SK-MEL-5 (cell line): ENCODE measurements at places on chromosomes 16 and 17. TPM values are rescaled to one million over a fixed set of nuclear protein-coding genes. Genes with fewer than 3 reads are reported as not detected.

GRCh38 chr17:48071654-48072053 is 23.5 kb downstream of the NFE2L1 start:
- DNase-seq, result no peak

DNA sequence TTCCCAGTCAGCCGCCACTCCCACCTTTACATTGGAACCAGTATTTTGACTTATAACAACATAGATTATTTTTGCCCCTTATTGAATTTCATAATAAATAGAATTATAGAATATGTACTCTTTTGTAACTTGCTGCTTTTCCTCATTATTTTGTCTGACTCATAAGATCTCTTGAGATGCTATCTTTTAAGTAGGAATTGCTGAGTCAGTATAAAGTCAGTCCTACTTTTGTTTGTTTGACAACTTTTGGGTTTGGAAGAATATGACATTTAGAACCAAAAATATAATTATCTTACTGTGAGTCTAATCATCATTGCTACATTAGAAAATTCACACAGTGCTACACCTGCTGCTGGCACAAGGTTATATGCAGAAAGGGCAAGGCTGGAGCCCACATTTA is 69.7 kb downstream of the STXBP4 start:
- DNase-seq, result no peak

GRCh38 chr16:61926766-61927165 is 109.5 kb downstream of the CDH8 start:
- DNase-seq, result no peak

- DNase-seq, result no peak
Observed at GRCh38 chr16:82360024-82360783, 190.2 kb upstream of the MPHOSPH6 start.

GRCh38 chr16:73433731-73434307 is 385.9 kb upstream of the ZFHX3 start:
- DNase-seq, result no peak

The KCNH6 gene
- total RNA-seq, result not detected in 2 replicates

GRCh38 chr16:61836804-61837393 is 199.3 kb downstream of the CDH8 start:
- DNase-seq, result no peak

- no peak for DNase-seq
Observed at GRCh38 chr17:71458322-71458721, 662.5 kb upstream of the SOX9 start.

The KIFC3 gene
- total RNA-seq, result 50.4 and 68.1 TPM in 2 replicates

DNA sequence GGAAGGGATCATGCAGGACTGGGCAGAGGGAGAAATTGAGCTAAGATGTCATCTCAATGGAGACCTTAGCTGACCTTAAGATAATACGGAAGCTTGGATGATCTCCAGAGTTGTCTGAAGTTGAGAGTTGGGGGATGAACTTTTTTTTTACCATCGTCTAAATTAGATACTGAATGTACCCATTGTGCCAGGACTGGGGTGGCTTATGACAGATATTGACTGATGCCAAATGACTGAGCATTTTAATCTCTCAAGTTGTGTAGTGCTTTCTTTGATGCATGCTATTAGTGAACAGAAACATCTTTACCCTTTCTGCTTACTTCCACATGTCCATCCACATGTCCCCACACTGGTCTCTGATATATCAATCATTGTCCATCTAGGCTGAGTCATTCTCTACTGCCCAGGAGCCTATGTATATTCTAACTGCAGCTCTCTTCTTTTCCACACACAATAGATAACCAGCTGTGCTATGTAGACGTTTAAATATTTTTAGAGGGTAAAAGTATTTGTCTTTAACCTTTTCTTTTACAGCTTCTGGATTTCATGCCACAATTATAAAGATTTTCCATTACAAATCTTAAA is 60.2 kb upstream of the ZKSCAN2 start:
- DNase-seq, result no peak

DNA sequence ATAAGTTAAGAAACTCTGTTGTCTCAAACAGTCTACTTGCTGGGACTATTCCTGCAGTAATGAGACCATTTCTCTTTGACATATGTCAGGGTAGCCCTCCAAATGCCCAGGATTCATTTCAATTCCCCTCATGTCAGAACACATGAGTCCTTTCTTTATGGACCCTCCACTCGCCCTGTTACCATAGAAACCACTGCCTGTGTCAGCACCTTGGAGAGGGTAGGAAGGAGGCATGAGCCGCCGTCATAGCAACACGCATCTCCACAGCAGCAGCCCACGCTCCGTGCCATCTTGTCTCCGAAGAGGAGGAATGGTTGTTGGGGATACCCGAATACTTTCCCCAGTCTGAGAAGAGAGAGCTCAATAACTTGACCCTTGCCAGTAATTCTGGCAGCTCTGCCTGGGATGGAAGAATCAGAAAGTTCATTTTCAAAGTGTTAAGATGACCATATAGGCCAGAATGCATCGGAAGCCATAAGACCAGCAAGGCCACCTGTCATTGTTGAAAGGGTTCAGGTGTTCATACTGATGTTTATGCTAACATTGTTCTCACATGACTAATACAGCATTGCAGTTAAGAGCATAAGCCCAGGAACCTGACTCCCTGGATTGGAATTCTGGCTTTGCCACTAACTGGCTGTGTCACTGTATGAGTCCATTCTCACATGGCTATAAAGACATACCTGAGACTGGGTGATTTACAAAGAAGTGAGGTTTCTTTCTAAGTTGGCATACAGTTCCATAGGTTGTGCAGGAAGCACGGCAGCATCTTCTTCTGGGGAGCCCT is 141.3 kb downstream of the ABCC12 start:
- no peak for DNase-seq

DNA sequence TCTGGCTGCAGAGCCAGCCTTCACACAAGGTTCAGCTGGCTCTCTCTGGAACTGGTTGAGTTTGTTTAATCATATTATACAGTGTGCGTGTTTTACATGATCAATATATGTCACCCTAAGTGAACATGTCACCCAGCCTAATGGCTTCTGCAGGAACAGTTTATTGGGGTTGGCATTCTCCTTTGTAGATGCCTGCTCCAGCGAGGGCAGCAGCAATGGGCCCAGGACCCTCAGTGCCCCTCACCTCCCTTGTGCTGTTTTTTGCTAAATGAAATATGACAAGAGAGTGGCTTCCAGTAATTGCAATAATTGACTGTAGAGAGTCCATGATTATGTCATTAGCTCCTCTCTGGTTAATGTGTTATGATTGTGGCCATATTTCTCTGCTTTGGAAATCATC is 387.2 kb downstream of the TMEM114 start:
- DNase-seq, result no peak

The CCT6B gene
- 0.96 and 1.4 TPM in 2 replicates for total RNA-seq

The RAB26 gene
- total RNA-seq, result 0.27 and 0.40 TPM in 2 replicates

The HOXB1 gene
- not detected in 2 replicates for total RNA-seq

DNA sequence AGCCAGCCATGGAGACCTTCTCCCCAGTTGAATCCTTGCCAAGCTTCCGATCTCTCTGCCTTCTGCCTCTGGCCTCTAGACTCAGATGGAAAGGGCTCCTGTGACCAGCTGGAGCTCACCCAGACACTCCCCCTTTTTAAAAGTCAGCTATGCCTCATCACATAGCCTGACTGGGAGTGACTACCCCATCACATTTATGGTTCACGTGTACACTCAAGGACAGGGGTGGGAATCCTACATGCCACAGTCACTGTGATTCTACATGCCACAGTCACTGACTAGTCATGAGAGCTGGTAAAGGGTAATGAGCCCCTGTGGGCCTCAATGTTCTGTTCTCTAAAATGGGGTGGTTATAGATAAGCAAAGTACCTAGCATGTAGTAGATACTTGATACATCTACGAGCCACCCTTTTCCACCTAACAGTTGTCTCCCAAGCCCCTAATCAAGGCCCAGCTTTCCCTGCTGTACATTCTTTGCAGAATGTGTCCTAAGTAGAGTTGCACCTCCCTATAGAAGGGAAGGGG is 85.1 kb downstream of the RGS9 start:
- DNase-seq, result no peak
